Left colon (tissue), 2 donors: ENCODE measurements at places on chromosomes 5 and 9. TPM values are rescaled to one million over a fixed set of nuclear protein-coding genes. Genes with fewer than 3 reads are reported as not detected.
A peak's percentile ranks its signal among the peaks of the same experiment; 100 is the strongest.

MAP1B gene
- 17.1 TPM for total RNA-seq

GRCh38 chr5:124892185-124892848 is 145.9 kb upstream of the ZNF608 start:
- no peak for DNase-seq

GRCh38 chr9:108978205-108978604 is 35.1 kb downstream of the CTNNAL1 start:
- DNase-seq = no peak

DNA sequence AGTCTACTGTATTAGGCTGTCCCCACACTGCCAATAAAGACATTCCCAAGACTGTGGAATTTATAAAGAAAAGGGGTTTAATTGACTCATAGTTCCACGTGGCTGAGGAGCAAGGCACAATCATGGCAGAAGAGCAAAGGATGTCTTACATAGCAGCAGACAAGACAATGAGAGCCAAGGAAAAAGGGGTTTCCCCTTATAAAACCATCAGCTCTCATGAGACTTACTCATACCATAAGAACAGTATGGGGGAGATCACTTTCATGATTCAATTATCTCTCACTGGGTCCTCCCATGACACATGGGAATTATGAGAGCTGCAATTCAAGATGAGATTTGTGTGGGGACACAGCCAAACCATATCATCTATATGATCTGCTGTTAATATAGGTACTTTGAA is 14.8 kb upstream of the FSTL4 start:
- DNase-seq = no peak

GRCh38 chr5:126265917-126266316 is 157.3 kb upstream of the GRAMD2B start:
- no peak for DNase-seq

IRX1 gene
- not detected for total RNA-seq

TJP2 gene
- total RNA-seq = 131 TPM

DNA sequence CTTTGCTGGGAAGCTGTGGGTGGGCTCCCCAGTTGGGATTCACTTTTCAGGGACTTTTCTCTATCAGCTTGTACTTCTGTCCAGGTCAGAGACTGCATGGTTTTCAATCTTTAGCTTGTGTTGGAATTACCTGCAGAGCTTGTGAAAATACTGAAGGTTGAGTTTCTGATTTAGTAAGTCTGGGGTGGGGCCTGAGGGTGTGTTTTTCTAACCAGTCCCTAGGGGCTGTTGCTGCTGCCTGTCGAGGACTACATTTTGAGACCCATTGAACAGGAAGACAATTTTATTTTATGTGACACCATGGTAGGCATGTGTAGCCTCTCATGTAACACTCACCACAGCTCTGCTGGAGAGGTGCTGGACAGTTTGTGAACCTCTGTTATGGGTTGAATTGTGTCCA is 14.7 kb upstream of the MLANA start:
- no peak for DNase-seq

GRCh38 chr9:16236311-16236710 is 634.2 kb downstream of the BNC2 start:
- DNase-seq = no peak

- no peak for DNase-seq
Measured at GRCh38 chr5:35274839-35275509, 44.7 kb upstream of the PRLR start.

NMUR2 gene
- total RNA-seq = not detected

- no peak for DNase-seq
Measured at GRCh38 chr5:121962347-121962670, 534 bp downstream of the SRFBP1 start.

- DNase-seq = no peak
Measured at GRCh38 chr9:79693750-79694149, 122.0 kb downstream of the TLE4 start.

GRCh38 chr5:82018462-82018861 is 46.6 kb downstream of the ATG10 start:
- DNase-seq = no peak

DNA sequence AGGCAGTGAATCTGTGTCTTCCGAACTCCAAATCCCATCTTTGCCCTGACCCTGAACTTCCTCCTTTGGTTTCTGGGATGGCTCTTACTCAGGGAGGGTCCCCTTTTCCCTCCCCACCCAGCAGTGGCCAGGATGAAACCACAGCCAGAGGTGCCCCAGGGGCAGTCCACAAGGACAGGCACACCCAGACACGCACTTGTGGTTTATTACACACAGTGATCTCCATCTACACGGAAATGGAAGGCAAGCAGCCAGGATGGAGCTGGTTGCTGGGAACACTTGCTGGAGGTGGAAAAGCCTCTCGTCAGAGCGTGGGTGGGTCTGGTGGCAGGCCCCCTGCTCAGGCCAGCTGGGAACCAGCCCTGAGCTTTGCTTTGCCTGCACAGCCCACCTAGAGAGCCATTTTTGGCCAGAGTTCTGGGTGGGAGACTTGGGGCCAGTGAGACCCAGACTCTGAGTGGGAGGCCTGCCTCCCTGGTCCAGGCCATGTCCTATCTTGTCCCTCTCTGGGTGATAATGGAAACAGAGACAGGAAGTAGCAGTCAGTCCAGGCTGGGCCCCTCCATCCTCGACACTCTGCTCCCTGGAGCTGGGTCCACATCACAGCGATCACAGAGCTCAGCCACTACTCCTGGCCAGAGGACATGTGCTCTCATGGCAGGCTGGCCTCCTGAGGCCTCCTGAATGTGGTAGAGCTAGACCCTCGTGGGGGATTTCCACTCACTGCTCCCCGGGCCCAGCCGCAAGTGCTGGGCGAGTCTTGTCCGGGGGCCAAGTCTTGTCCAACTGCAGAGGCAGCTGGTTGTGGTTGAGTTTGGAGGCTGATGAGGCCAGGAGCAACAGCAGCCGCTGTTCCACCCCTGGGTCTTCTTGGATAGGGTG is 5.1 kb upstream of the PHYKPL start:
- peak; percentile 84 for DNase-seq

DNA sequence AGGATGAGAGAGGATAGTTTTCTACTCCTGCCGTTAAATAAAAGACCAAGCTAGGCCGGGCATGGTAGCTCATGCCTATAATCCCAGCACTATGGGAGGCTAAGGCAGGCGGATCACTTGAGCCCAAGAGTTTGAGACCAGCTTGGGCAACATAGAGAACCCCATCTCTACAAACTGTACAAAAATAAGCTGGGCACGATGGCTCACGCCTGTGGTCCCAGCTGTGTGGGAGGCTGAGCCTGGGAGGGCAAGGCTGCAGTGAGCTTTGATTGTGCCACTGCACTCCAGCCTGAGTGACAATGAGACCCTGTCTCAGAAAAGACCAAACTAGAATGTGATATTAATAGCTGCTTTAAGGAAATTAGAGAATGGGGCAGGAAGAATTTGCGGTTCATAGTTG is 158.4 kb downstream of the NIPBL start:
- no peak for DNase-seq

DNA sequence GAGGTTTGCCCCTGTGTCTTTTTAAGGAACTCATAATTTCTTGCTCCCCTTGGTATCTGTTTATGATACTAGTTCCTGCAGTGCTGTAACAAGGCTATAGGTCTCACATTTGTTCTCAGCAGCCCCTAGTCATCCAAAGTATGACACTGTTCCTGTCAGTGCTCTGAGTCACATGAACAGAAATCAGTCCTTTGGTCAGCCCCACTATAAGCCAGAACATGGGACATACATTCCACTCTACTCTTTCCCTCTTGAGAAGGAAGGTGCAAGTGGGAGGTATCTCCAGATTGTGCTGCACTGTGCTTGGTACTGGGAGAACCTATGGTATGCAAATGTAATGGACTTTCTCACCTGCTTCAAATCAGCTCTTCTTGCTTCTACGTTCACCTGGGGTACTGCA is 87.0 kb downstream of the IARS1 start:
- DNase-seq = no peak

C5orf63 gene
- 11.0 TPM for total RNA-seq

- DNase-seq = no peak
Measured at GRCh38 chr9:36150574-36151315, 14.2 kb downstream of the GLIPR2 start.

CD14 gene
- 35.5 TPM for total RNA-seq

- no peak for DNase-seq
Measured at GRCh38 chr5:31806561-31806960, 167.6 kb downstream of the PDZD2 start.

- no peak for DNase-seq
Measured at GRCh38 chr5:84298628-84299027, 86.1 kb downstream of the EDIL3 start.

DNA sequence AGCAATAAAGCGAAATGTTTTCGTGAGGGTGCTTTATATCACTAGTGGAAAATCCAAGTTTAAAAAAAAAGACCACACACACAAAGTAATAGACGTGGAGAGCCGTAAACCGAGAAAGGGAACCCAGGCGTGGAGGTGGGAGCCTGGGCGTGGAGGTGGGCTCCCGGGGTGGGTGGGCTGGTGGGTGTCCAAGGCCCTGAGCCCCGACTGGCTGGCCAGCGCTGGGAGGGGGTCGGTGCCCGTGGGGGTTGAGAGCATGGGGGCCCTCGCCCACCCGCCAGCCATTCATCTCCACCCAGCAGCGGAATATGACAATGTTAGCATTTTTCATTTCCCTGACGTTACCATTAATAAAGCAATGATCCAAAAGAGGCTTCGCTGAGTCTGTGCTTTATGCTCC is 135.0 kb downstream of the MVB12B start:
- no peak for DNase-seq

GRCh38 chr9:83056174-83056573 is 6.8 kb downstream of the RASEF start:
- DNase-seq = no peak

PRLR gene
- total RNA-seq = 28.6 TPM

GRCh38 chr5:1432296-1432695 is 12.9 kb downstream of the SLC6A3 start:
- no peak for DNase-seq

DNA sequence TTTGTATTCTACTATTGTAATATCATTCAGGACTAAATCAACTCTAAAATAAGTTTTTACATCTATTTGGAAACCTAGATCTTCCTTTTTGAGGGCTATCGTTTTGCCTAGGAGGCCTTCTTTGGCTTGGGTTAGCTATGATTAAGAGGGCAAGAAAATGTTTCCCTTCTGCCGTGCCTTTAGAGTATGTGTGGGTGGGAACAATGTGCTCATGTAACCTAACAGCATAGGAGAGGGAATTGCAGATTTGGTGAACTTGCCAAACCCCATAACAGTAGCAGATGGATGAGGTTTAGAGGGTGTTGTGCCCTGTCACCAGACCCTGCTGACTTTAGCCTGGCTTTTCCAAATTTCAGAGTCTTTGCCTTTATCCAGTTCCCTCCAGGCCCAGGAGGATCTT is 339.0 kb downstream of the ADGRV1 start:
- no peak for DNase-seq

DNA sequence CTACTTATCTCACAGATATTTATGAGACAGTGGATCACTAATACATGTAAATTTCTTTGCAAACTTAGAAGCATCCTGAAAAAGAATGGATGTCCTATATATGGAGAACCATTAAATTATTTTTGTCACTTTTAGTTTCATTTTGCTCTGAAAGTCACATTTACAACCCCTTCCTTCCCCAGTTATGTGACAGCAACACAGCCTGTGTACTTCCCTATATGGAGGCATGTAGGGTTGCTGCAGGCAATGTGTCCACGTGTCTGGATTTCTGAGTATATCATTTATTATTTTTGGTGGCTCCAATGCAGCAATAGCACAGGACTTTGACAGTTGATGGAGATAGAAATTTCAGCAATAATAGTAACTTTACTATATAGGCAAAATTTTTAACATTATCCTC is 156.4 kb downstream of the ST8SIA4 start:
- DNase-seq = no peak

- DNase-seq = no peak
Measured at GRCh38 chr9:20244271-20244670, 378.0 kb downstream of the MLLT3 start.

DNA sequence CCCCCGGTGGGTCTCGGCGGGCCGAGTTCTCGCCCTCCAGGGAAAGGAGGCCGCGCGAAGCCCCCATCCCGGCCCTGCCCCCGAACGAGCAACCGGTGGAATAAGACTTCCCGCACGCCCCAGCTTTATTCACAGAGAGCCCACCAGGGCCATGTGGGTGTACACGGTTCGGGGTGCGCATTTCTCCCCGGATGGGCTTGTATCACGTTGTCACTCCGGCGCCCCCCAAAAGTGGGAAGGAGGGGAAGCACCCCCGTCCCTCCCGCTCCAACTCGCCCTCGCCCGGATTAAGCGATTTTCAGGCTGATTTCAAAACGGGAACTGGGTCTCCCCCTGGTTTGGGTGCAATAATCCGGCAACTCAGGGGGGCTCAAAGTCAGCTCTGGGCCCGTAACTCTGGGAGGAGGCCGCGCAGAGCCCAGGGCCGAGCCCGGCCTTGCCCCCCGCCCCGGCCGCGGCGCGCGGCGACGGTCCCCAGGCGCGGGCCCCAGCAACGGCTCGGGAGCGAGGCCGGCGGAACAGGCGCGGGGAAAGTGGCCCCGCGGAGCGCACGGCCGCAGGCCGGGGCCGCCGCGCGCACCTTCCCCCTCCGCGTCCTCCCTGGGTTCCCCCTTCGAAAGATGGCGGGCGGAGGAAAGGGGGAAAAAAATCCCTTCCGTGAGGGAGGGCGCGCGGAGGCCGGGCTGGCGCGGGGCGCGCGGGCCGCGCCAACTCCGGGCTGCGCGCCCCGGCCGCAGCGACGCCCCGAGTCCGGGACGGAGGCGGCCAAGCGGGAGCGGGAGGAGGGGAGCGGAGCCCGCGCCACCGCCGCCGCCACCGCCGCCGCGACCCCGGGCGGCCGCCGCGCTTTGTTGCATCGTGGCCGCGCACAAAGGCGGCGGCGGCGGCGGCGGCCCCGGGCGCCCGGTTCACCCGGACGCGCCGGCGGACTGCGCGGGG is 644 bp downstream of the BRD3 start:
- peak; percentile 46 for DNase-seq

GRCh38 chr5:140842798-140843733 is 2.1 kb downstream of the PCDHA8 start:
- no peak for DNase-seq

GRCh38 chr5:177309351-177310191 is 2.1 kb downstream of the MXD3 start:
- peak; percentile 78 for DNase-seq

PHF2 gene
- total RNA-seq = 22.9 TPM

ATP6V0E1 gene
- 168 TPM for total RNA-seq

TUSC1 gene
- 16.5 TPM for total RNA-seq

DNA sequence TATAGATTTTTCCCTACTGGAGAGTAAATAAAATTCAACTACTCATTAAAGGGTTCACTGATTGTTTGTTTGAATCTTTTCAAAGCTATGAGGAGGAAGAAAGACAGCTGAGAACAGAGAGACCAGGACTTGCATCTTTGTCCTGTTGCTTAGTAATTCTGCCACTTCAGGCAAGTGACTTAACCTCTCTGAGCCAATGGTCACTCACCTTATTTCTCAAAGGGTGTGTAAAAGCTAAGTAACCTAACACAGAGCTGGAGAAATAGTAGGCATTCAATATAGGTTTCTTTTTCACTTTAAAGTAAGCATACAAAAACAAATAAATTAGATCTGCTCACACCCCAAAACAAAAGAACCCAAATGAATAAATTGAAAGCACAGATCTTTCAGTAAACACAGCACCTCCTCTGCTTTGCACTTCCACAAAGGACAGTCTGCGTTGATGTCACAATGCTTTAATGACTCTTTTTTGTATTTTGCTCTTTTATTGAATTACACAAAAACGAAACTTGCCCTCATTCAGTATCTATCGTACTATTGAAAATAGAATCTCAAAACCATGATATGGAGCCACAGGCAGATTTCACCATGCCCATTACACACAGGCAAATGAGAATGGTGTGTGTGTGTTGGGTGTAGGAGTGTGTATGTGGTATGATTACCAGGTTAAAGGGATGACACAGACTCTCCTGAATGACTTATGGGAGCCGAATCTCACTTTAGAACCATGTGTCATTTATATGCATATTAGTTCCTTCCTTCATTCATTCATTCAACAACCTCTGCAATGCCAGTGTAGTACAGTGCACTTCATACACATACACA is 166.0 kb downstream of the EBF1 start:
- no peak for DNase-seq

LCN9 gene
- not detected for total RNA-seq
